Right ventricle myocardium superior (tissue), 1 donor: ENCODE measurements at places on chromosomes 1 and 21. TPM values are rescaled to one million over a fixed set of nuclear protein-coding genes. Genes with fewer than 3 reads are reported as not detected.
A peak's percentile ranks its signal among the peaks of the same experiment; 100 is the strongest.

DNA sequence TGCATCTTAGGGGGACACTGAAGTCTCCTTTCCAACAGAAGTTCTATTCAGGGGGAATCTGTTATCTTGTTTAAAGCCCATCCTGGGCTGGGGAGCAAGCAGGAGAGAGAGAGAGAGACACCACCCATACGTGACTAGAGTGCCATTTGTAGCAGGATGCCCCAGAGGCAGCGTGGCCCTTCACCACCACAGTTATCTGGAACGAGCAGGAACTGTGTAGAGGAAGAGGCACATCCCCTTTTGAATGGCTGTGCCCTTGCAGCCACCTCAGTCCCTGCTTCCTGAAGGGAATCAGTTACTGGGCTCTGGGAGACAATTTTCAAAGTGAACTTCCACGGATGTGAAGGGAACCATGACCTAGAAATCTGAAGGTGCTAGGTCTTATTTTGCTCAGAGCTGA, 19.4 kb upstream of the LAMTOR5 start:
- no peak for DNase-seq

DNA sequence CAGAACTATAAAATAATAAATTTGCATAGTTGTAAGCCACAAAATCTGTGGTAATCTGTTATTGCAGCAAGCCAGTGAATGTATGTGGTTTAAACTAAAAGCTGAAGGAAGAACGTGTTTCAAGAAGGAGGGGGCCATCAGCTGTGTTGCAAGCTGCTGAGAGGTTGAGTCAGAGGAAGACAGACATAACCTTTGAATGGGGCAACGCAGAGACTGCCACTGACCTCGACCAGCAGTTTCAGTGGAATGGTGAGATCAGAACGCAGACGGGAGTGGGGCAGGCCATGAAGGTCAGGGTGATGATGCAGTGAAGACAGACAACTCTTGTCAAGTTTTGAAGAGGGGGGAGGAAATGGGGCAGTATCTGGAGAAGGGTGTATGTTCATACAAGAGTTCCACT, 23.2 kb upstream of the QSOX1 start:
- no peak for DNase-seq

- no peak for DNase-seq
These were observed 9.4 kb downstream of the TIAM1 start for GRCh38 chr21:31334648-31335121.

GRCh38 chr1:55352080-55352810, 137.1 kb upstream of the USP24 start:
- DNase-seq, result peak; percentile 71

DNA sequence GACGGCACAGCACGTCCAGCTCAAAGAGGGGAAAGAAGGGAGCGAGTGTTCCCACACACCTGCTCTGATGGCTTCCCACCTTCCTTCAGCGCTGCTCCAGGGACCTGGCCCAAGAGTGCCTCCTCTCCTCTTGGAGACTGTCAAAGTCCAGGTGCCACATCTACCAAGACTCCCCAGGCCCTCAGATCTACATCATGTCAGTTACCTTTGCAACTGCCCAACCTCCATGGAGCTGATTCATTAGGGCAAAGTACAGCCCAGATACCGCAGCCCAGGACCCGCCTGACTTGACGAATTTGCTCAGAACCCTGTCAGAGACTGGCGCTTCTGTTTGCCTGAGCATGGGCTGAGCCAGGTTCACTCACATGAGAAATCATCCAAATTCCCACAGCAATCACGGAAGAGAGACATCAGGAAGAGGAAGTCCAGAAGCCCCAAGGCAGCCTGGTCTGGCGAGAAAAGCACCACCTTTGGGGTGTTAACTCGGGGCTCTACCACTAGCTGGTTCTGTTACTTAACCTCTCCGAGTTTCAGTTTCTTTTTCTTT, at the start of gene SEC16B:
Gene SEC16B (minus strand): TSS at position 234 of the 547 bp plus-strand sequence. CDS start 2,077 bp downstream, outside the sequence.
- DNase-seq, result no peak

GRCh38 chr1:44798481-44799365, 1.5 kb upstream of the PLK3 start:
- peak; percentile 43 for DNase-seq

DNA sequence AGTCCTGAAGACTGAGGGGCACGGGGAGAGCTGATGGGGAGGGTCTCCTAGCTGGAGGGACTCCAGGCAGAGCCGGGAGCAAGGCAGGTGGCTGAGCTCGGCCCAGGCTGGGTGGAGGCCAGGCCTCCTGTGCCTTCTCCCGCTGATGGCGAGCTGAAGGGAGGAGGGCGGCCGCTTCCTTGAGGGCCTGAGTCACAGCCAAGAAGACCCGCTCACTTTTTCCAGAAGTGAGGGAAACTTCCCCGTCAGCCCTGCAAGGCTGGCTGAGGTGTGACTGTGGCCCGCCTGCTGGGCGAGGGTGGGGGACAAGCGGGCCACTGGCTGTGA, 1.7 kb upstream of the VWA1 start:
- DNase-seq, result no peak

DNA sequence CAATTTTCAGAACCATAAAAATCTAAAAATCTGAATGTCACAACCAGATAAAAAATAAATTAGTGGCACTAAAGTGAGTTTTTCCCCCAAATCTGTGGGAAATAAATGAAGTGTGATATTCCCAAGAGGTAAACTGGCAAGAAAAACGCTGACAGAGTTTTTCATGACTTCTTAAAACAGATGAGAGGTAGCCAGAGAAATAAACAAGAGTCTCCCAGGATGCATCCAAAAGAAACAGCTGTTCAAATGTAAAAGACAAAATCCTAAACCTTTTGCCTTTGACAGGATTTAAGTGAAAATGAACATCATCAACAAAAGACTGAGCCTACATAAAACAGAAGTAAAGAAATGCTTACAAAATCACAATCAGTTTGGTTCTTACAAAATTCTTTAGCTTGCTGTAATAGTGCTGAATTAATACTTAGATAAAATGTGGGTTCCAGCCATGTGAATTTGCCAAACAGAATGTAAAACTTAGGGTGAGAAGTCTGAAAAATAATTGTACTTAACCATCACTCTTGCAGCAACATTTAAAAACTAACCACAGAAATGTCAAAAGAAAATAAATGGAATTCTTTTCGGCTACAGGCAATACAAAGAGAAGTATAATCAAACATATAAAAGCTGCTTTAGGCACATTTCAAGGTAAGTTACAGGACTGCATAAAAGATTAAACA, 133.6 kb downstream of the EIF4G3 start:
- DNase-seq, result no peak

- DNase-seq, result no peak
These were observed 5.8 kb downstream of the PDZK1 start for GRCh38 chr1:145701306-145701862.

- DNase-seq, result no peak
These were observed 16.5 kb upstream of the ZMYM1 start for GRCh38 chr1:35062518-35063196.

The CORT gene
- 0.32 TPM for total RNA-seq

The CLIC6 gene
- total RNA-seq, result 7.7 TPM

The RC3H1 gene
- 22.6 TPM for total RNA-seq

The AMY2A gene
- total RNA-seq, result not detected
